T-helper 1 cell treated with Interleukin-12 subunit alpha and Interleukin-12 subunit beta and Interleukin-4 antibody, amounts not matched to agents 30 ng/mL and 1 ng/mL, for 36 hours (primary cell): ENCODE measurements at places on chromosomes 7 and 10. TPM values are rescaled to one million over a fixed set of nuclear protein-coding genes. Genes with fewer than 3 reads are reported as not detected.

Gene LRRC61
- total RNA-seq, result 40.2 and 41.6 TPM in 2 replicates

Gene GIMAP5
- 242 and 253 TPM in 2 replicates for total RNA-seq

Gene GPR15LG
- not detected in 2 replicates for total RNA-seq

Gene MKX
- 0.17 TPM in 1 of 2 replicates, not detected in the other for total RNA-seq

Gene C10orf53
- total RNA-seq, result not detected in 2 replicates

Gene OR2AE1
- 0.39 and 0.59 TPM in 2 replicates for total RNA-seq

Gene FAM221A
- total RNA-seq, result 4.2 and 6.5 TPM in 2 replicates

Gene BHLHA15
- 0.64 and 1.2 TPM in 2 replicates for total RNA-seq

Gene GIMAP6
- total RNA-seq, result 167 and 170 TPM in 2 replicates

Gene APBB1IP
- total RNA-seq, result 59.3 and 61.3 TPM in 2 replicates

Gene CCDC146
- total RNA-seq, result 11.6 and 14.3 TPM in 2 replicates

Gene KDM7A
- total RNA-seq, result 29.1 and 29.2 TPM in 2 replicates

Gene CYP3A4
- not detected in 2 replicates for total RNA-seq

Gene EGR2
- total RNA-seq, result 22.4 and 22.9 TPM in 2 replicates

Gene PRSS37
- total RNA-seq, result not detected in 2 replicates

Gene SFTPA1
- total RNA-seq, result not detected in 2 replicates

Gene MSS51
- total RNA-seq, result 3.8 and 4.2 TPM in 2 replicates

Gene DDC
- total RNA-seq, result not detected in 2 replicates

Gene H2BK1
- total RNA-seq, result 0.66 TPM in 1 of 2 replicates, not detected in the other

Gene ASB10
- not detected in 2 replicates for total RNA-seq

Gene CFAP46
- total RNA-seq, result not detected in 2 replicates

Gene TRIM56
- total RNA-seq, result 63.4 and 73.7 TPM in 2 replicates

Gene TCERG1L
- 0.07 TPM in 1 of 2 replicates, not detected in the other for total RNA-seq

Gene ATOH7
- total RNA-seq, result not detected in 2 replicates

Gene SLC26A5
- total RNA-seq, result not detected in 2 replicates

Gene GNAT3
- total RNA-seq, result not detected in 2 replicates

Gene CDCA7L
- 32.5 and 36.2 TPM in 2 replicates for total RNA-seq

Gene ZNF467
- not detected in 2 replicates for total RNA-seq

Gene C7orf57
- total RNA-seq, result 0.10 TPM in 1 of 2 replicates, not detected in the other

Gene LIPJ
- total RNA-seq, result 0.10 TPM in 1 of 2 replicates, not detected in the other

Gene CDK14
- total RNA-seq, result 0.34 and 0.39 TPM in 2 replicates

Gene GPER1
- not detected in 2 replicates for total RNA-seq

Gene GPR146
- 14.5 and 15.4 TPM in 2 replicates for total RNA-seq

Gene OPALIN
- total RNA-seq, result not detected in 2 replicates

Gene TRPV5
- 0.10 TPM in 1 of 2 replicates, not detected in the other for total RNA-seq

Gene SPAM1
- not detected in 2 replicates for total RNA-seq

Gene IDI2
- not detected in 2 replicates for total RNA-seq

Gene IFIT2
- total RNA-seq, result 2.4 and 2.5 TPM in 2 replicates

Gene TAS2R41
- total RNA-seq, result not detected in 2 replicates
